Activated CD4-positive, alpha-beta T cell treated with anti-CD3 and anti-CD28 coated beads, Interleukin-2, amount 50 U/mL, for 48 hours (primary cell): ENCODE measurements at places on chromosomes 5 and 9.

DNA sequence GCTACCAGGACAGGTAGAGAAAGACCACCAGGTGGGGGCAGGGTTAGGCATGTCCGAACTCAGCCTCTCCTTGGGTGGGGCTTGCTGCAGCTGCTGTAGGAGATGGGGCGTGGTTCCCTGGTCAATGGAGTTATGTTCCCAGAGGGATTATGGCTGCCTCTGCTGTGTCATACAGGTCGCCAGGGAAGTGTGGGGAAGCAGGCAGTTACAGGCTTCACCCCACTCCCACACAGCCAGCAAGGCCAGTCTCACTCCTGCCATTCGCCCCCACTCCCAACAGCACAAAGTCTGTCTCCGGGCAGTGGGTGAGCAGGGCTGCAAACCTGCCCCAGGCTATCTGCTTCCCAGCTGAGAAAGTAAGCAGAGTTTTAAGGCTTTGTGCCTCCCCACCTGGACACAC, 20.0 kb upstream of the CEP72 start:
- no peak for DNase-seq

DNA sequence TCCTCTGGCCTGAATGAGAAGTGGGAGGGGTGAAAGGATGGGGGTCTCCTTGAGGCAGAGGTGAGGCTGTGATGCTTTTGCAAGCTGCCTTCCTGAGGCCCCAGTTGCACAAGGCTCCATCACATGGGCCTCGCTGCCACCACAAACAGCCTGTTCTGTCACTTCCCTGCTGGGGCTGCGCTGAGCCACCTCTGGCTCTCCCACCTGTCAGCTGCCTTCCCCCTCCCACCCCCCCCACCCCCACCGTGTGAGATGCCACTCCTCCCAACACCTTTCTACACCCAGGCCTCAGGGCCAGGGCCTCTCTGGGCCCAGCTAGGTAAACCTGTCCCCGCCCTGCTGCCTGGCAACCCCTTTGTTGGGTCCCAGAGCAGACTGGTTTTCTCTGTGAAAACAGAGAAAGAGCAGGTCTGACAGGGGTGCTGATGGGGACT, 4.5 kb upstream of the PDLIM4 start:
- no peak for DNase-seq

GRCh38 chr5:161138751-161139455, 286.9 kb upstream of the ATP10B start:
- no peak for DNase-seq

- DNase-seq, result no peak
Observed at GRCh38 chr9:121182989-121183388, 18.7 kb downstream of the RAB14 start.

GRCh38 chr9:135579356-135579755, 17.8 kb downstream of the PAEP start:
- DNase-seq, result no peak

DNA sequence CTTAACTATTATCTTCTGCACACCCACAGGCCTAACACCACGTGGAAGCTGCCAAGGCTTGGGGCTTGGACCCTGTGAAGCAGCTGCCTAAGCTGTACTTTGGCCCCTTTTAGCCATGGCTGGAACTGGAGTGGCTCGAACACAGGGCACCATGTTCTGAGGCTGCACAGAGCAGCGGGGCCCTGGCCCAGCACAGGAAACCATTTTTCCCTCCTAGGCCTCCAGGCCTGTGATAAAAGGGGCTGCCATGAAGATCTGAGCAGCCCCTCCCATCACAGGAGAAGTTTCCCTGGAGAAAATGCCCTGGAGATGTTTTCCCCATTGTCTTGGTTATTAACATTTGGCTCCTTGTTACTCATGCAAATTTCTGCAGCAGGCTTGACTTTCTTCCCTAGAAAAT, 126.3 kb downstream of the MELK start:
- no peak for DNase-seq

GRCh38 chr5:10699987-10700386, 61.0 kb downstream of the DAP start:
- DNase-seq, result no peak
